Stimulated activated CD4-positive, alpha-beta T cell treated with anti-CD3 and anti-CD28 coated beads, Interleukin-12 subunit alpha, Interleukin-12 subunit beta, amount 100 ng/mL, for 4 hours (primary cell): ENCODE measurements at places on chromosomes 4 and X.
A peak's percentile ranks its signal among the peaks of the same experiment; 100 is the strongest.

GRCh38 chr4:91611782-91612181 is 692.0 kb upstream of the GRID2 start:
- DNase-seq, result no peak

GRCh38 chr4:52312722-52313121 is 261.6 kb downstream of the SPATA18 start:
- DNase-seq, result no peak

DNA sequence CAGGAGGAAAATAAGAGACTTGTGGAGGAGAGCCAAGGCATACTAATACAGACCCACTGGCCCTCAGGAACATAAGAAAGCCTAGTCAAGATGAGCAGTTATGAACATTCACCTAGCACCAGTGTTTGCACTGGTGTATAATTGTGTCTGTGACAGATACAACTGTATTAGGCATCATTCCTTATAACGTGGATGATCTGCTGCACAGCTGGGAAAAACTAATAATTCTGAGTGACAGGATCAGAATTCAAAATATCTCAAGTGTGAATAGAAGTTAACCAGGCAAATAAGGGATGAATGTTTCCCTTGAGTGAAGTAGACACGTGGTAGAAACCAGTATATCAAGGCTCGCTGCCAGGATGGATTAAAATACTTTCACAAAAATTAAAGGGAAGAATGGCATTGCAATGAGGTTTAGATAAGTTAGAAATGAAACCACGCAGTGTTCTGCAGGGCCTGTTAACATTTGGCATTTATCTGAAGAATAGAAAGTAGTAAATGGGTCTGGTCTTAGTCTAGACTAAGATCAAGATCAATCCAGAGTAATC is 325.9 kb downstream of the EPHA5 start:
- DNase-seq, result no peak

DNA sequence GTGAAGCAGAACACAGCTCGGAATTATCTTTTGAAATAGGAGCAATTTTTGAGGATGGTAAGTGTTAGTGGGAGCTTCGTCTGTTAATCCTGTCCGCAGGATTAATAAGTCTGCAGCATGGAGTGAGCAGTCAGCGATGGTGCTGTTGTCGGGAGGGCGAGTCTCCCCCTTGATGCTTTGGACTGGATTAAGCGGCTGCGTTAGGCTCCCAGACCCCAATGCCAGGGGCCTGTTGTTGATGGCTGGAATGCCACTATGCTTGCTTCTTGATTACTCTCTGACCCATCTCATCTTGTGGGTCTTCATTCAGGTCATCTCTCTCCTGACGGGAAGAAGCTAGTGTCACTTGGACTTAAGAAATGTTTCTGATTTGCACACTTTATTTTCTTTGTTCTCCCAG is 332.6 kb downstream of the ARHGAP10 start:
- DNase-seq, result no peak

GRCh38 chr4:22264261-22264660 is 251.6 kb downstream of the ADGRA3 start:
- no peak for DNase-seq

GRCh38 chr4:177016541-177017141 is 223.9 kb upstream of the VEGFC start:
- no peak for DNase-seq

GRCh38 chr4:508675-509638 is 9.9 kb downstream of the PIGG start:
- no peak for DNase-seq

- no peak for DNase-seq
Observed at GRCh38 chr4:151548708-151549107, 139.7 kb downstream of the FHIP1A start.

GRCh38 chr4:101464596-101464995 is 117.3 kb upstream of the PPP3CA start:
- DNase-seq, result no peak

- DNase-seq, result no peak
Observed at GRCh38 chr4:14787894-14788293, 214.4 kb upstream of the CPEB2 start.

DNA sequence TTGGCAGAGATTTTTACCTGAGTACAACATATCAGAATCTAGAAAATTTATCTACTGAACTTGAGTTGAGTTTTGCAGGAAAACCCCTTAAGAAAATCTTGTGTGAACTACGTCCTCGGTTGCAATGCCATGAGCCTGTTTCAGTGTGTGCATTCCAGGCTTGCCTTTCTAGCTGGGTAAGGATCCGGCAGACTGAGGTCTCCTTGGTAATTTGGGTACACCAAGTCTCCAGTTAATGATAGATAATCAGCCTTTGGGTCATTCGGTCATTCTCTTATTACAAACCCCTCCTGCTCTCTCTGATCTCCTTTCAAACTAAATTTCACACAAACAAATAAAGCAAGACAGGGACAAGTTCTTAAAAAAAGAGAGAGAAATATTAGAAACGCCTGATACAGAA is 5.9 kb upstream of the HAND2 start:
- no peak for DNase-seq

DNA sequence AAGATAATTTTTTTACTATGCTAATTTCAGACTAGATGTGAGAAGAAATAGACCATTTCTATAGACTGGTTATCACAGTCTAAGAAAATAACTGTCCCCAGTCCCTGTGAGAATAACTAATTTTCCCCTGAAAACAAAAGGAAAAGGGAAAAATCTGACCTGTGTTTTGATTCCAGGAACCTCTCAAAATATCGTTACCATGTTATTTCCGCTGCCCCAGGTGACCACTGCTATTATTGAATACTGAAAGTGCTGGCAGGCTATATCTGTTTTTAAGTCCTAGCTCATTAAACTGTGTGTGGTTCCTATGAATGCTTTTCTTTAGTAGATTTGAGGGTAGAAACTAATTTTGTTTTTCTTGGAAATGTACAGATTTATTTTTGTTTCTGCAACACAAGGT is 83.6 kb downstream of the GAB1 start:
- no peak for DNase-seq

GRCh38 chrX:55489314-55490009 is at the start of gene USP51:
TSS of gene USP51 (minus strand) at chrX:55489848. CDS start at chrX:55488939, 909 bp downstream.
- peak; percentile 24 for DNase-seq

GRCh38 chr4:113419631-113420030 is 341.9 kb downstream of the CAMK2D start:
- DNase-seq, result no peak

GRCh38 chr4:1216869-1217294 is 32.0 kb downstream of the CTBP1 start:
- peak; percentile 55 for DNase-seq

DNA sequence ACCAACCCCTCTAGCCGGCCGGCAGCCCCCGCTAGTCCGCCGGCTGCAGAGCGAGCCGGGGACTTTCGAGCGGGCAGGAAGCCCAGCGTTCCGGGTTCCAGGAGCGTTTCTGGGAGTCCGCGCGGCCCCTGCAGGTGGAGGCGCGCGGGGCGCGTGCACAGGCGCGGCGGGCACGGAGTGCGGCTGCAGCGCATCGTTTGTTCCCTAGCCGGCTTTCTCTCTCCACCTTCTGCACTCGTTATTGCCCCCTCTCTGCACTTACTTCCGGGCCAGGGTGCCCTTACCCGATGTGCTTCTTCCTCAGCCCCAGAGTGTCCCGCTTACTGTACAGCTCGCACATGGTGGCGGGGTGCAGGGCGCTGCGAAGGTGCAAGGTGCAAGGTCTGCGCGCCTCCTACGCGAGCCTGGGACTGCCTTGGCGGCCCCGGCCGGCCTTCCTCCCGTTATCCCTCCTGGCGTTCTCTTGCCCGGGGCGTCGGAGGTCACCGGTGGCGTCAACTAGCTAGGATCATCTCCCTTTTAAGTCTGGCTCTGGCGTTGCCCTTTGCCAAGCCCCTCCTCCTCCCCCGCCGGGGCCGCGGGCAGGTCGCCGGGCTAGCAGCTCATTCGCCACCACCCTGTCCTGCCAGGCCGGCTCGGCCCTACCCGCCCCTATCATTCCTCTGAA is at the start of gene ETNPPL:
Gene ETNPPL (minus strand): TSS at position 495 of the 667 bp plus-strand sequence. CDS start 155 bp downstream, at position 340.
- peak; percentile 8 for DNase-seq

GRCh38 chr4:8910822-8911315 is 39.2 kb upstream of the HMX1 start:
- DNase-seq, result no peak

GRCh38 chr4:15427161-15427560 is 672 bp upstream of the C1QTNF7 start:
- DNase-seq, result no peak

DNA sequence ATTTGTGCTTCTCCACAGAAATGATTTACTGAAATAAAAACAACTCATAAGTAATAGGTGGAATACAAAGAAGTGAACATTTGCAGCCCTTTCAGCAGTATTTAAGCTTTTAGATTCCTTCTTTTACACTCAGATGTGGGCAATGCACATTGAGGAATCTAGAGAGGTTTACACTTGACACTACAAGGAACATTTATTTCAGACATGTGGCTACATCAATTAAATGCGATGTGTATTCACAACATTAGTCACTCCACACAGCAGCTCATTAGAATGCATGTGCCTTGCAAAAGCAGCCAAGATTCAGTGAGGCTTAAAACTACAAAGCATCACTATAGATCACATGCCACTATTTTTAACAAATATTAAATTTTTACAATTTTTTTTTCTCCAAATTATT is 480.7 kb downstream of the INPP4B start:
- no peak for DNase-seq

DNA sequence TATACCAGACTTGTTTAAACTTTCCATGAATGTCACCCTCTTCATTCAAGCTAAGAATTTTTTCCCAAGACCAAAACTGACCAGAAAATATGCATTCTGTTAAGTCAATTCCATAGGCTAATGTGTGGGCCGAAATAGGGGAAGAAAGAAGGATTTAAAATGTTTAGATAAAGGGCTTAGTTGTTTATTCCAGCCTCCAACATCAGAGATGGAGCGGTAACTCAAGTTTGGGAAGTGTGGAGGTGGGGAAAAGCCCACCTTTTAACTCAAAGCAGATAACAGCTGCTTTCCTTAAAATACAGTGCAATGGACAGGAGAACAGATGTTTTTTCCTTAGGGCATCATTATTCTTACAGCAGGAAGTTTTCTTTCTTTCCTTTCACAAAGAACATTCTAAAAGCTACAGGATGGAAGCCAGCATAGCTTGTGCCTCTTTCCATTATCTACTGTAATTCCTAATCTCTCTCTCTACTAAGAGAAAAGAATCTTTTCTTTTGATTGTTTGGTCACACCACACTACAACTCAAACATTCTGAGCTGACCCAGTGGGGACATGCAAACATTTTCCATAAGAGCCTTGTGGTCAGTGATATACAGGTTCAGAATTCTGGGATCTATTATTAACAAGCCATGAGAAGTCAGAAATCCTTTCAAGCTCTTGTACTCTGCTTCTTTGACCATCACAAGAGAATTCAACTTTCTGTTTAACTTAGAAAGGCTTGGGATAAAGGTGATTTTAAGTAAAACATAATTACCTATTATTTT is 101.6 kb downstream of the PDE5A start:
- no peak for DNase-seq

DNA sequence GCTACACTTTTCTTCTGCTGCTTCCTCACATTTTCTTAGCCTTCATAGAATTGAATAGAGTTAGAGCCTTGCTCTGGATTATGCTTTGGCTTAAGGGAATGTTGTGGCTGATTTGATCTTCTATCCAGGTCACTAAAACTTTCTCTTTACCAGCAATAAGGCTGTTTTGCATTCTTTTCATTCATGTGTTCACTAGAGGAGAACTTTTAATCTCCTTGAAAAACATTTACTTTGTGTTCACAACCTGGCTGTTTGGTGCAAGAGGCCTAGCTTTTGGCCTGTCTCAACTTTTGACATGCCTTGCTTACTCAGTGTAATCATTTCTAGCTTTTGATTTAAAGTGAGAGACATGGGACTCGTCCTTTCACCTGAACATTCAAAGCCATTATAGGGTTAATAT is 87.7 kb upstream of the RAB40AL start:
- no peak for DNase-seq

GRCh38 chr4:39390603-39391002 is 16.1 kb upstream of the KLB start:
- no peak for DNase-seq
